ENCODE measurements at places on chromosomes 4 and X.

DNA sequence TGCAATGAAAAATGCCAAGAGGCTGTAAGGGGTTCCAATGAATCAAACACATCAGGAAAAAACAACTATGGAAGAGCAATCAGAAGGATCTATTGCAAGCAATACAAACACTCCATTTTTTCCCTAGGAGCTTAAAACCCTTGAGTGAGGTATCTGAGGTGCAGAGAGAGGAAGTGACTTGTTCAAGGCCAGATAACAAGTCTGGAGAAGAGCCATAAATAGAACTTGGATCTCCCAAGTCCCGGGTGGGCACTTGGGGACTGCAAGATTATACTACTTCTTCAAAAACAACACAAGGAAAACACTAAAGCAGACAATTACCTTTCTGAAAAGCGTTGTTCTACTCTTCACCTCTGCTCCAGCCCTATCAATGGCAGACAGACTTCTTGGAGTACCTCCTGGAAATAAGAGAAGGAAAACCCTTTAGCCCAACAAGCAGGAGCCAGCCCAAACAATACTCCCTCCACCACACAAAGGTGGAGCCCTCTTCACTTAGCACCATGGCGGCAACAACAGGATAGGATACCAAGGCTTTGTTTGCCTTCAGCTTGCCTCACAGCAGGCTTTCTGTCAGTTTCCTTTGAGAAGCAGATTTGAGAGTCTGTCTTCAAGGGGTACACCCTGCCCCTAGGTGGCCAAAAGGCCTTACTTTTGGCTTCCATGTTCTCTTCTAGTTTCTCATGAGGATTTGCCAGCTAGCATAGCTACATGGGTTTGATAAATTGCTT lies 26.0 kb downstream of the AIFM1 start:
- H3K27me3 ChIP-seq: no peaks in the 10 kb centered on the region
- H3K36me3 ChIP-seq: peaks cover 45% of the 10 kb centered on the region
- no peak overlapping the region for H3K27ac ChIP-seq
- DNase-seq: no peak
- H3K4me3 ChIP-seq: no peak overlapping the region
- no peaks in the 10 kb centered on the region for H3K4me1 ChIP-seq

GRCh38 chr4:90137555-90137954 lies 10.4 kb downstream of the CCSER1 start:
- no peaks in the 10 kb centered on the region for H3K27me3 ChIP-seq
- no peak for DNase-seq
- H3K36me3 ChIP-seq: no peaks in the 10 kb centered on the region
- H3K4me3 ChIP-seq: no peak overlapping the region
- no peaks in the 10 kb centered on the region for H3K4me1 ChIP-seq

- no peak overlapping the region for H3K4me3 ChIP-seq
- H3K27ac ChIP-seq: no peak overlapping the region
- H3K36me3 ChIP-seq: no peaks in the 10 kb centered on the region
- H3K27me3 ChIP-seq: no peaks in the 10 kb centered on the region
Observed at GRCh38 chr4:2436761-2437474, 18.2 kb downstream of the CFAP99 start.

GRCh38 chr4:13821522-13821921 lies 194.0 kb upstream of the BOD1L1 start:
- no peaks in the 10 kb centered on the region for H3K4me1 ChIP-seq
- no peaks in the 10 kb centered on the region for H3K36me3 ChIP-seq
- no peak overlapping the region for H3K27ac ChIP-seq
- H3K4me3 ChIP-seq: no peak overlapping the region
- no peaks in the 10 kb centered on the region for H3K27me3 ChIP-seq

DNA sequence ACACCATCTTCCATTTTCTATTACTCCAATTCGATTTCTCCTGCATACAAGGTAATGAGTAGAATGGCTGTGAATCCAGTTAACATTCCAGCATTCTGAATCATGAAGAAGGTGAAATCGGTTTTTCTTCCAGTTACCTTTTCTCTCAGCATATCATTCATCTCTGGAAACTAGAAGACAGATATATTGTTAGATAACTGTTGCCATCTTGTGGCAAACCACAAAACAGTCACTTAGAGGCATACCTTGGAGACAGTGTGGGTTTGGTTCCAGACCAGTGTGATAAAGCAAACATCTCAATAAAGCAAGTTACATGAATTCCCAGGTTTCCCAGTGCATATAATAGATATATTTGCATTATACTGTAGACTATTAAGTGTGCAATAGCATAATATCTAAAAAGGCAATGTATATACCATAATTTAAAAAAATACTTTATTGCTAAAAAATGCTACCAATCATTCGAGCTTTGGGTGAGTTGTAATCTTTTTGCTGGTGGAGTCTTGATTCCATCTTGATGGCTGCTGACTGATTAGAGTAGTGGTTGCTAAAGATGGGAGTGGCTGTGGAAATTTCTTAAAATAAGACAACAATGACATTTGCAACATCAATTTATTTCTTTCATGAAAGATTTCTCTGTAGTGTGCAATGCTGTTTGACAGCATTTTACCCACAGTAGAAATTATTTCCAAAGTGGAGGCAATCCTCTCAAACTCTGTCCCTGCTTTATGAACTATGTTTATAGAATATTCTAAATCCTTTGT lies 82.1 kb downstream of the SLC39A8 start:
- H3K27ac ChIP-seq: no peak overlapping the region
- no peaks in the 10 kb centered on the region for H3K4me1 ChIP-seq
- no peaks in the 10 kb centered on the region for H3K36me3 ChIP-seq
- no peaks in the 10 kb centered on the region for H3K27me3 ChIP-seq
- H3K4me3 ChIP-seq: no peak overlapping the region
- DNase-seq: no peak

Measured in CD4-positive, CD25-positive, alpha-beta regulatory T cell (primary cell).